ENCODE measurements at places on chromosomes 5 and 9.

DNA sequence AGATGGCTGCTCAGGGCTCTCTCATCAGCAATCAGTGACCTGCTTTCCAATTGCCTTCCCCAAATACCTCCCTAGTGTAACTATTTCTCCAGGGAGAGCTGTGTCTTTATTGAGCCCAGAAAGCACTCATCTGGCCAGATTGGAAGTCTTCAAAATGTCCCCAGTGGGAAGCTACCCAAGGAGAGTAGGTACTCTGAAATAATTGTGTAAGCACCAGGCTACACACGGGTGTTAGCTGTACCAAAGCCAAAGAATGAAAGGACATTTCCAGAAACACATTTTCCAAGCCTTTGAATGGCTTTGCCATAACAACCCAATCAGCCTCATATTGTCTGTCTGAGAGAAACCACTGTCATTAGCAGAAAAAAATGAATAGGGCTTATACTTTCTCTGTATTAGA is 318.8 kb downstream of the FAM170A start:
- DNase-seq, result no peak

DNA sequence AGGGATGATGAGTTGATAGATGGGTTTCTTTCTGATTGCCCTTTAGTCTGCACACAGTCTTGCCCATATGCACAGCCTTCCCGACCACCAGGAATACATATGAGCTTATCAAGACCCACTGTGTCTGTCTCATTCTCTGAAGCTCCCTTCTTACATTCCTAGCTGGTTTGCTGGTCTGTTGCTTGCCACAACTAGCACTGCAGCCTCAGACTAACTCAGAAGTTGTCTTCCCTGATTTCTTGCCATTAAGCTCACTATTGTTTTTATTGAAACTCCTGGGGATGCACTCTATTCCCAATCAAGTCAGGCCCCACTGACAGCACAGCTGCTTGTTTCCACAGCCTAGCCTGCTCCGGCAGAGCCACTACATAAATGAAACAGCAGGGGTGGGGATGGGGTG is 97.5 kb downstream of the SAXO1 start:
- DNase-seq, result no peak

DNA sequence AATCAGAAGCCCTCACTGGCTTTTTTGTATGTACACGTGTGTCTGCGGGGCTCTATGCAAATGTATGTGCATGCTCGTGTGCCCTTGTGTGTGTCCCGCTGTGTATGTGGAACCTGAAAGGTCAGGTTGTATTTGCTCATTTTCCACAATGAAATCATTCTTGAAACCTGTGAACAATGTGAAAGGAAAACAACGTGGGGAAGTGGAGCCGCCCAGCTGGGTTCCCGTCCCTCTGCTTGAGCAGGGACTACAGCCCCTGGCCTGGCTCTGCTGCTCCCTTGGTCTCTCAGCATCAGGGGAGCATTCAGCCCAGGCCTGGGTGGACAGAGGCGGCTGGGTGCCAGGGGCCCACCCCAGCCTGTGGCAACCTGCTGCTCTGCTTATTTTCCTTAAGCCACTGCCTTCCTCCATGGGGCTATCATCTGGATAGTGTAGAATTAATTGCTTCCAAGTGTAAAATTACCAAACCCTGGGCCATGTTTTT is 3.0 kb downstream of the ECSCR start:
- DNase-seq, result peak; percentile 67

DNA sequence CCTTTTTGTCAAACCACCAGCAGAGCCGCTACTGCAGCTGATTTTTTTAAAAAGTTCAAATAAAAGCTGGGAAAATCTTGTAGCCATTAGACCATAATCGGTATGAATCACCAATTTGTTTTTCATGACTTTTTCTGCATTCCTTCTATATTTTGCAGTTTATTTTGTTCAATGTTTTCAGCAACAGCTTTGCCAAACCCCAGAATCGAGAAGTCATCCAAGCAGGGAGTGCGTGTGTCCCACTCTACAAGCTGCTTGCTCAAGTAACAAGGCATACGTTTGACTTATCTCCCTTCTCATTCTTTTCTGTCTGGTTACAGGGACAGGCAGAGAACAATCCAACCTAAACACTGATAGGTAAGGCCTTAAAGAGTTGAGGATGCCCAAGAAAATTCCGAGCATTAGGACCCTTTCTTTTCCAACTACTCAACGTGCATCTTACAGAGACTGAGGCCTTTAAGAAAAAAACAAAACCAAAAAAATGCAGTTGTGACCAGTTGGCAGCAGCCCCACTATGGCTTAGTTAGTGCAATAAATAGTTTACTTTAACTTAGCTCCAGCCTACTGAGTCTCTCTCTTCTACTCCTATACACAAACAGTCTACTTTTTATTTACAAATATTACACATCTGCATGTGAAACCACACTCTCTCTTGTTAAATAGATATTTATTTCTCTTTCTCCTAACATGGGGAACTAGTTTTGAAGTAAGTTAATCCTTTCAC is 134.7 kb upstream of the SLIT3 start:
- DNase-seq, result no peak

DNA sequence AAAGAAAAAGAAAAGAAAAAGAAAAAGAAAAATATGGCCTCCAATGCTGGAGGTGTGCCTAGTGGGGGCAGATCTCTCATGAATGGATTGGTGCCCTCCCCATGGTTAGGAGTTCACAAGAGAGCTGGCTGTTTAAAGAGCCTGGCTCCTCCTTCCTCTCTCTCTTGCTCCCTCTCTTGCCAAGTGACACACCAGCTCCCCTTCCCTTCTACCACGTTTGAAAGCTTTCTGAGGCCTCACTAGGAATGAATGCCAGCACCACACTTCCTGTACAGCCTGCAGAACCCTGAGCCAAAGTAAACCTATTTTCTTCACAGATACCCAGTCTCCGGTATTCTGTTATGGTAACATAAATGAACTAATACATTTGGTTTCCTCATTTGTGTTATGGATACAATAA is 14.4 kb upstream of the GALNT10 start:
- no peak for DNase-seq

- DNase-seq, result no peak
These were observed 4.9 kb downstream of the ABCA2 start for GRCh38 chr9:137023157-137023556.

DNA sequence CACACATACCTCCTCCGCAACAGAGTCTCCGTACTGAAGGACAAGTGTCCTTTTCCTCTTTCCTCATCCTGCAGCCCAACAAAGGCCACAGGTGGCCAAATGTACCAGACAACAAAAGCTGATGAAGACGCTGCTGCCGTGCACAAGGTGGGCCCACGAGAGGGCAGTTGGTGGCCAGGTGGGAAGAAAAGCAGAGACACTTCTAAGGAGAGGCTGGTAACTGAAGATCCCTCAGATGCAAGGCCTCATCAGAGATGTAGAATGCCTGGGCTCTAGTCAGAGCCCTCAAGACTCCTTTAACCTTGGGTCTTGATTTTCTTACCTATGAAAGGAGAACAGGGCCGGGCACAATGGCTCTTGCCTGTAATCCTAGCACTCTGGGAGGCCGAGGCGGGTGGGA is 75.7 kb downstream of the NRG2 start:
- DNase-seq, result no peak

GRCh38 chr5:127411381-127411780 is 106.1 kb upstream of the PRRC1 start:
- DNase-seq, result no peak

- DNase-seq, result no peak
These were observed 15.0 kb downstream of the PTPRD start for GRCh38 chr9:10597801-10598200.

- DNase-seq, result no peak
These were observed 21.3 kb downstream of the SH3PXD2B start for GRCh38 chr5:172433071-172433470.

DNA sequence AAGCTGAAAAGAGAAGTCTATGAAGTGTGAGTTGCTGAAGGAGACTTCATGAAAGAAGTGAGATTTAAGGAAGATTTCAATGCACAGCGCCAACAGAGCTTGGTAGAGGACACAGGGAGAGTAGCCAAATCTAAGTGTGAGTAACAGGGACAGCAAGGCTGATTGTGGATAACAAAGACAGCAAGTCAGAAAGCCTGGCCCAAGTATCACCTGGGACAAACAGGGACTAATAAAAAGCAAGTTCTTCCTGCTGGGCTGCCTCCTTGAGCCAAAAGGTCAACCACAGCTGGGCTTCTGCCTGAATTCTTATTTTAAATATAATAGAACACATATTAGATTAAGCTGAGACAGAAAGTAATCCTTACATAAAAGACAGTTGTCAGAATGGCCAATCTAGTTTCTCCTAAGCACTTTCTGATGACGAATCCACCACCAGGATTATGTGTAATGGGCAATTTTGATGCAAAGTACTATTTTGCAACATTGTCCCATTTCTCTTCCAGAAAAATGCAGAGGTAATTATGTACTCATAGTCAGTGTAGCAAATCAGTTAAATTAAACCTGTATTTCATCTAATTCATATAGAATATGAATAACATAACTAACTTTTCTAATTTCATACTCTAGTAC is 73.8 kb downstream of the MAPKAP1 start:
- no peak for DNase-seq

GRCh38 chr5:166093312-166093711 is 2198.1 kb upstream of the WWC1 start:
- DNase-seq, result no peak

DNA sequence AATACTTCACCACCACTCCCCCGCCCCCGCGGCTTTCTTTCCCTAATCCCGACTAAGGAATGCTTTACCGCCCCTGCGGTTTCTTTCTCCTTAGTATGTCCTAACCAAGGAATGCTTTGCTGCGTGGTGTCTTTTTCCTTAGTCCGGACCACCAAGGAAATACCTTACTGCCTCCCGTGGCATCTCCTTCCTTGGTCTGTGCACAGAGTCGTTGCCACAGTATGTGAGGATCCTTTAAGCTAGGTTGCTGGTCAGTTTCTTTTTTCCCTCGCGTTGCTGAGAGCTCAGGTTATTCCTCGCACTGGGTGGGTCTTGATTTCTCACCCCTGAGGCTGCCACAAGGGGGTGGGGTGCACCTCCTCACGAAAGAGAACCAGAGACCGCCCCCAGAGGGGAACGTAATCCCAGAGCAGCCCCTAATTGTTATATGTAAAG is 309.4 kb downstream of the NR3C1 start:
- peak; percentile 63 for DNase-seq

Measured in right cardiac atrium (tissue), 5 donors.